ENCODE measurements at places on chromosomes 3 and 15. TPM values are rescaled to one million over a fixed set of nuclear protein-coding genes. Genes with fewer than 3 reads are reported as not detected.
A peak's percentile ranks its signal among the peaks of the same experiment; 100 is the strongest.

- H3K4me1 ChIP-seq, result no peaks in the 10 kb centered on the region
- DNase-seq, result no peak
- H3K4me3 ChIP-seq, result no peak overlapping the region
- H3K27me3 ChIP-seq, result no peaks in the 10 kb centered on the region
- H3K36me3 ChIP-seq, result no peaks in the 10 kb centered on the region
Observed at GRCh38 chr15:45148076-45149059, 18.6 kb downstream of the DUOX1 start.

DNA sequence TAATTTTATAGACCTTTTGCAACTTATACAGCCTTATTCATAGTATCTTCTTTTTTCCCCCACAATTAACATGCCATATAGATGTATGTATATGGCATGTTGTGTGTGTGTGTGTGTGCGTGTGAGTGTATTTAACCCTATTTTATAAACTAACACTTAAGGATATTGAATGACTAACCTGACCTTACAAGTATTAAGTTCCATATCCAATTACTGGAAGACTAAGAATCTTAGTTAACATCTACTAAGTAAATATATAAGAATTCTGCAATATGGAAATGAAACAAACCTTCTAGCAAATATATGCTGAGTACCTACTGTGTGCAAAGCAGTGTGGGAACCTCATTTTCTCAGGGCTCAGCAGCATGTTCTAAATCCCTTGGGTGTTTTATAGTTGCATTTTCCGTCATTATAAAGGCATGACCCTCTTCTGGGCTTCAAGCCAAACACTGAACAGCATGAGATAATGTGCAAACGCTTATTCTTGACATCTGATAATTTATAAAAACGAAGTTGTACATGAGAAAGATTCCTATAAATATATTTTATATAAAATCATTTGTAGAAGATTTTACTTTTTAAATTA is 105.5 kb downstream of the NLGN1 start:
- no peaks in the 10 kb centered on the region for H3K36me3 ChIP-seq

GRCh38 chr3:51283421-51283820 is 101.7 kb upstream of the MANF start:
- H3K4me1 ChIP-seq, result no peaks in the 10 kb centered on the region
- no peak overlapping the region for H3K27ac ChIP-seq
- no peaks in the 10 kb centered on the region for H3K36me3 ChIP-seq
- H3K27me3 ChIP-seq, result peaks cover 2% of the 10 kb centered on the region
- H3K4me3 ChIP-seq, result no peak overlapping the region

DNA sequence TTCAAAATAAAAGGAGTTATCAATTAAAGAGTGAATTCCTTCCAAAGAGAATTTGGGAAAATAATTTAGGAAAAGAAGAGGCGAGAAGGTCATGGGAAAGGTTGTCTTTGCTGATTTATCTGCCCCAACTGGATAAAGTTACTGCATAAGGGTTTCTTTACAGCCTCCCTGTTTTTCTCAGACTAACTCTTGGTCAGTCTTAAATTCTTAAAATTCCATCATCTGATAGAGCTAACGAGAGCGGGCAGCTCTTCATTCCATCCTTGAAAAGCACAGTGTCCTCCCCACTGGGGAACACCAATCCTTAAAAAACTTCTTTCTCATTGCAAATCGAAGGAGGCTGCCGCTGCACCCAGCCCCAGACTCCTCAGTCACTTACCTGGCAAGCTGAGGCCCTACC is 107.2 kb downstream of the PGPEP1L start:
- H3K4me1 ChIP-seq, result no peaks in the 10 kb centered on the region
- no peaks in the 10 kb centered on the region for H3K27me3 ChIP-seq
- no peak overlapping the region for H3K27ac ChIP-seq
- H3K36me3 ChIP-seq, result no peaks in the 10 kb centered on the region

DNA sequence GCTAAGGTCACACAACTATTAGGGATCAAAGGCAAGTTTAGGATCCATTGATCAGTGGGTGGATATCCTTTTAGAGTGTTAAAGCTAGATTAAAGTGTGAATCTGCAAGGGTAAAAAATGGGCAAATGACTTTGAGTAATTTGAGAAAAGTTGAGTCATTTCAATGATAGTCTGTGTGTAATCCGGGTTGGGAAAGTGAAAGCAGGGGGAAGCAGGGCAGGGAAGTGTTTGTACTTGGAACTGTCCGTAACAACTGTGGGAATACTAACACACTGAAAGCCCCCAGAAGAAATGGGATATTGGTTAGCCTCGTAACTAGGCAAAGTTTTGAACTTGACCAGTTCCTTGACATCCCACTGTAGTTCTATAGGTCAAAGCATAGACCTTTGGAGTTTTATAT is 187.2 kb upstream of the SLITRK3 start:
- no peaks in the 10 kb centered on the region for H3K4me1 ChIP-seq
- no peaks in the 10 kb centered on the region for H3K36me3 ChIP-seq
- H3K27ac ChIP-seq, result no peak overlapping the region
- H3K27me3 ChIP-seq, result no peaks in the 10 kb centered on the region
- H3K4me3 ChIP-seq, result no peak overlapping the region

DNA sequence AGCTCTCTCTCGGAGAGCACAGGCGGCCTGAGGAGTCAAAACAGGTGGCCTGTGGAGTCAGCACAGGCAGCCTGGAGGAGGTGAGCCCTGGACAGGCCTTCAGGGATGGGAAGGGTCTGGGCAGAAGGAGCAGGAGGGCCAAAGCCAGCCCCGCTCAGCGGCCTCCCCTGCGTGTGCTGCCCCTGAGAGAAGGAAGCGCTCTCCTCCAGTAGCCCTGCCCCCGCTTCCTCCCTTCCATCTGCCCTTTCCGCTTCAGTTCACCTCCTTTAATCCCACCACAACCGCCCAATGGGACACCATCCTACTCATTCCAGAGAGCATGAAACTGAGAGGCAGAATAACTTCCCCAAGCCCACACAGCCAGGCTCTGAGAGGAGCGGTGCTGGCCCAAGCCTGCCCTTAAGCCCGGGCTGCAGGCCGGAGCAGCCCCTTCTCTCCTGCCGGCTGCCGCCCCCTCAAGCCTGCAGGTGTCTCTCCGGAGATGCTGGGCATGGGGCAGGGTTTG is 3.2 kb upstream of the NR2E3 start:
- no peak overlapping the region for H3K27ac ChIP-seq
- DNase-seq, result no peak
- no peak overlapping the region for H3K4me3 ChIP-seq
- H3K4me1 ChIP-seq, result peaks cover 10% of the 10 kb centered on the region
- no peaks in the 10 kb centered on the region for H3K36me3 ChIP-seq

DNA sequence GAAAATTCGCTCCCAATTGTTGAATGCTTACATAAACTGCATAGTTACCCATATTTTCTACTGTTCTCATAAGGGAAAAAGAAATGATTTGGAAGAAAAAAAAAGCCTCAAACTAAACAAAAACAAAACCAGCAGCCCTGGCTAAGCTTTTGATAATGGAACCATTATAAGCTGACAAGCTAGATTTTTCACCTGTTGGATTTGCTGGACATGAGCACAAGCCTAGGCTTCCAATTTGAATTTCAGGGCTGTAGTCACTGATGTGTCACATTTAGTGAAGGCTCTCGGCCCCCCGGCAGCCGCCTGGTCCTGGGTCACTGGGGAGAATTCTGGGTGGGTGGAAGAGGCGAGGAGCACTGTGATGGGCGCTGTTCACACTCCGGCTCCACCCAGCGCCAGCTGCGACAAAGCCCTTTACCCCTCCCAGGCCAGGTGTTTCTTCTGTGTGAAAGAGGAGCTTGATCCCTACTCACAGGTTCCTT is 4.6 kb downstream of the FBXL22 start:
- H3K4me3 ChIP-seq, result peak overlapping the region; percentile 87
- peaks cover 3% of the 10 kb centered on the region for H3K36me3 ChIP-seq
- H3K27ac ChIP-seq, result peak overlapping the region; percentile 78
- no peak for DNase-seq
- peaks cover 24% of the 10 kb centered on the region for H3K4me1 ChIP-seq

DNA sequence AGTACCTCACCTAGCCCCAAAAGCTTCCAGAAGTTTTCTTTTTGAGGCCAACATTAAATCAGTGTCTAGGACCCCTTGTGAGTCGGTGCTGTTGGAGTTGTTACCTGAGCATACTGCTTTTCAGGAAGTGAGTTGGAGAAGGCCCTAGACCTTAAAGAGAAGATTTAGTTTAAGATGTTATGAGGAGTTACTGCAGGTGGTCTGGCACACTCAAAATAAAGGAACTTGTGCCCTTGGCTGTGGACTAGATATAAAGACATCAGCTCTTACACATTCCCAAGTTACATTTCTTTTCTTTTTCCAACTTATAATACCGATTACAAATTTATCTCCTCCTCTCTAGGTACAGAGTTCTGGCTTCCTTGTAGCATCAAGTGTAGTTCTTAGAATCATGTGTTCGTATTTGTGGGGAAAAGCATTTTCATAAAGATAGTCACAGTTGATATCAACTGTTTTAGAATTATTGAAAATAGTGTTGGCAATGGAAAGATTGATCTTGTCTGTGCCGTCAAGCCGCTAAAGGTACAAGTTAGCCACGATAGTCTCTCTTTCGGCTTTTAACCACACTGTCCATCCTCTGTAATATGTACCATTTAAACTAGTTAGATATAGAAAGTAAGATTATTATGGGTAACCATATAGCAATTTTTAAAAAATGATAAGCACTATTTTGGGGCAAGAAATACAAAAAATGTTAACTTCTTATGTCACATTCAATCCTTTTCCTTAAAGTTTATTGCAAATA is 8.6 kb downstream of the ZIC1 start:
- peaks cover 10% of the 10 kb centered on the region for H3K27me3 ChIP-seq
- no peak overlapping the region for H3K27ac ChIP-seq
- DNase-seq, result no peak
- H3K4me1 ChIP-seq, result no peaks in the 10 kb centered on the region

GRCh38 chr3:175294793-175295192 is 435.7 kb downstream of the NAALADL2 start:
- no peaks in the 10 kb centered on the region for H3K36me3 ChIP-seq
- H3K27ac ChIP-seq, result no peak overlapping the region
- H3K4me3 ChIP-seq, result no peak overlapping the region
- H3K4me1 ChIP-seq, result no peaks in the 10 kb centered on the region

DNA sequence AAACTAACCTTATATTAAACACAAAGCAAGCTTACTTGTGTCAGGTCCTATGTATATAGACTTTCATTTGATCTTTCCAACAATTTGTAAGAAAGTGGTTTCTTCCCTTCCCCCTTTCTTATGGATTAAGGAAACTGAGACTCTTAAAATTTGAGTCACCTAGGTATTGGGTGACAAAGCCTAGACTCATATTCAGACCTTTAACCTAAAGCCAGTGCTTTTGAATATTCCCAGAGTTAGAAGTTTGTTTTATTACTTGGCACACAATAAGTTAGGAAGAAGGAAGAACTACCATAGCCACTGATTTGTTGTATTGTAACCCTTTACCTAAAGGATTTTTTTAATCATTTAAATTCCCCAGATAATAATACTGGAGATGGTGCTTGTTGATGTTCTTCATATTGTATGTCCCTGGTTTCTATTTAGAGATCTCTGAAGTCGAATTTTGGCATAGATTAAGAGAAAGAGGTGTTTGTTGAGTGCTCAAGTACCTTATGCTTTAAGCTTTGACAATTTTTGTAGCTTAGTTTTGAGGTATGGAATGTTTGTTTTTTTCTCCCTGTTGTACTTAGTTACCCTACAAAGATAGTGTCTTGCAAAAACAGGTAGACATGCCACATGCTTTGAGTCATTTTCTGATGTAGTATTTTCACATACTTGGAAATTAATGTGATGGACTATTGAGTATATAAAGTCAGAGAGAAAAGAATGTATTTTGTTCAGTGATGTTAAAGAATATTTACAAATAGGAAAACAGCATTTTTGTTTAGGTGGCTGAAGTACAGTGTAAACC is 11.2 kb downstream of the TSC22D2 start:
- no peaks in the 10 kb centered on the region for H3K36me3 ChIP-seq
- no peaks in the 10 kb centered on the region for H3K27me3 ChIP-seq
- no peak overlapping the region for H3K4me3 ChIP-seq
- H3K27ac ChIP-seq, result no peak overlapping the region
- no peaks in the 10 kb centered on the region for H3K4me1 ChIP-seq

DNA sequence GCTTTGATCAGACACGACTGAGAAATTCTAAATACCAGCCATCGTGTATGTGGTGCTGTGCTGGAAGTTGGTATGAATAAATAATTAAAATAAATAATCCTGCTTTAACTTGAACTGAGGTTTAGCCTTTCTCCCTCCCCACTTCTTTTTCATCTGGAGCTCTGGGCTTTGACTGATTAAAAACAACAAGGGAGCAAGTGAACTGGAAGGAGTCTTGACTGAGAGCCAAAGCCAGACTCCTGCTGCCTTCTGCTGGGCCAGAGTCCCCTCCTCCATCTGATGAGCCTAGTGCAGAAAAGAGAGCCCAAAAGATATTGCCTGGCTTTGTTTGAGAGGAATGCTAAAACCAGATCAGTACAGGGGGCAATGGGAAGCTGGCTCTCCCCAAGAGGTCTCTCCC is 96.0 kb downstream of the CCNL1 start:
- no peak overlapping the region for H3K4me3 ChIP-seq
- H3K36me3 ChIP-seq, result no peaks in the 10 kb centered on the region
- peak overlapping the region; percentile 48 for H3K27ac ChIP-seq
- peaks cover 41% of the 10 kb centered on the region for H3K4me1 ChIP-seq
- no peaks in the 10 kb centered on the region for H3K27me3 ChIP-seq

DNA sequence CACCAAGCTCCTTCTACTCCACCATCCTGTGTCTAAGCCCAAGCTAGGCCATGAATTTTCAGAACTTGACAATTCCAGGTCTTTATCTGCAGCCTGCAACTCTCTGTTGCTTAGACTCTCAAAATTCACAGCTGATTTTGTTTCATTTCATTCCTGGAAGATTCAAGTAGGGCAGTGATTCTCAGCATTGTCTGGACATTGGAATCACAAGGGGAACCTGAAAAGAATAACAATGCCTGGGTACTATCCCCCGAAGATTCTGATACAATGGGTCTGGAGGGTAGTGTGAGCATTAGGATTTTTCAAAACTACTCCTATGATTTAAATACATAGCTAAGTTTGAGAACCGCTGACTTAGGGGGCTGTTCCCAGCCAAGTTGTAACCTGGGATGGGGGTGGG is 534.7 kb upstream of the IL12A start:
- H3K27me3 ChIP-seq, result no peaks in the 10 kb centered on the region
- no peaks in the 10 kb centered on the region for H3K4me1 ChIP-seq
- H3K27ac ChIP-seq, result no peak overlapping the region

GRCh38 chr3:120451272-120451761 is 525 bp upstream of the FSTL1 start:
- no peak overlapping the region for H3K4me3 ChIP-seq
- H3K4me1 ChIP-seq, result no peaks in the 10 kb centered on the region
- peaks cover 17% of the 10 kb centered on the region for H3K27me3 ChIP-seq
- H3K36me3 ChIP-seq, result no peaks in the 10 kb centered on the region

Gene C3orf70
- 0.05 TPM for total RNA-seq

Gene DAZL
- 0.05 TPM for total RNA-seq

Gene TRAT1
- 0.56 TPM for total RNA-seq

Gene AHSG
- 1.2 TPM for total RNA-seq

Gene FSD2
- total RNA-seq, result not detected

Gene OPA1
- total RNA-seq, result 73.7 TPM

Gene BCHE
- 16.8 TPM for total RNA-seq

Gene TEX55
- total RNA-seq, result not detected

Gene SLC22A13
- not detected for total RNA-seq

Gene NRG4
- total RNA-seq, result 2.9 TPM

Data from GM12878 (cell line).